ENCODE measurements at places on chromosomes 3 and 15.

- no peak for DNase-seq
These were observed 8.4 kb downstream of the GATA2 start for GRCh38 chr3:128484404-128485281.

- DNase-seq, result no peak
These were observed 152.4 kb downstream of the EBLN2 start for GRCh38 chr3:73213896-73214295.

GRCh38 chr3:22691407-22691806 is 511.7 kb upstream of the UBE2E2 start:
- DNase-seq, result no peak

DNA sequence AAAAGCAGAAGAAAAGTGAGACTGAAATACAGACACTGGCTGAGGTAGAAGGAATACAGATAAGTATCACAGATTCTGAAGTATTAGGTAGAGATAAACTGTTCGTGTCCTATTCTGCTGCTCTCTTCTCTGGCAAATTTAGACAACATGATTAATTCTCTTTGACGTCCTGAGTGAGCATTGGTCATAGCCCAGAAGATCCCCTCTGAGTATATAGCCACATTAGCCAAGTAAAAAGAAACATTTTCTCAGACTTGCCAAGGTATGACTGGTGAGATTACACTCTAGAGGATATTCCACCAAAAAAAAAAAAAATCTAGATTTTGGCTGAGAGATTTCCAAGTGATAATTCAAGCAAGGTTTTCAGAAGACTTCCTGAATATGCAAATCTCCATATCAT is 111.4 kb upstream of the ALCAM start:
- DNase-seq, result no peak

- no peak for DNase-seq
These were observed 36.0 kb downstream of the RAB27A start for GRCh38 chr15:55253580-55253979.

- no peak for DNase-seq
These were observed 15.5 kb downstream of the RABL3 start for GRCh38 chr3:120726791-120727190.

DNA sequence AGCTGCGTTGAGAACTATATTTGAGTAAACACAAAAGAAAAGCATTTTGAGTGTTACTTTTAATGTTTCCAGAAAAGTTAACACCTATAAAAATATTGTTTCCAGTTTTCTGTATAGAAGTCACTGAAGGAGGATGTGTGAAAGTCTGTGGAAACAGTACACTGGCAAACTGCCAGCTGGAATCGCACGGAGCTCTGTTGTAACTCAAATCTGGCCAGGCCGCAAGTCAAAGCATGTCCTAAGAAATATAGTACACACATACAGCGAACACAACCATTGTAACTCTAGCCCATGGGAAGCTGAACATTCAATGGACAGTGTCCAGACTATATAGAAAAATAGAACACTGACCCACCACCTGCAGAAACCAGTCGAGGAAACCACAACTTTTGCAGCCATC is 657.2 kb downstream of the FHIT start:
- DNase-seq, result peak; percentile 57

DNA sequence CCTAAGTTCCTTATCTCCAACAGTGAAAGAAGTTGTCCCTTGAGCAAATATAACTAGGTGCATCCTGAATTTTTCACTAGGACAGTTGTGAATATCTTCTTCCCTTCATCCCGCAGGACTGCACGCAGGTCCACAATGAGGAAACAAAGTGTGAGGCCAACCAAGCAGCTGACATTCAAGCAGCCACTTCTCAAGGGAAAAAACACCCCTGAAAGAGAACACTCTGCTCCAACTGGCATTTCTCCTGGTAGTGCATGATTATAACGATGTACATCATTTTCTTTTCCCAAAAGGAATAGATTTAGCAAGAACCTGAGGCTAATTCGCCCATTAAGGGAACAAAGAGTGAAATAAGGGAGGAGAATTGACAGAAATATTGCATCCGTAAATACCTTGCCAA is 74.5 kb downstream of the ANXA2 start:
- no peak for DNase-seq

DNA sequence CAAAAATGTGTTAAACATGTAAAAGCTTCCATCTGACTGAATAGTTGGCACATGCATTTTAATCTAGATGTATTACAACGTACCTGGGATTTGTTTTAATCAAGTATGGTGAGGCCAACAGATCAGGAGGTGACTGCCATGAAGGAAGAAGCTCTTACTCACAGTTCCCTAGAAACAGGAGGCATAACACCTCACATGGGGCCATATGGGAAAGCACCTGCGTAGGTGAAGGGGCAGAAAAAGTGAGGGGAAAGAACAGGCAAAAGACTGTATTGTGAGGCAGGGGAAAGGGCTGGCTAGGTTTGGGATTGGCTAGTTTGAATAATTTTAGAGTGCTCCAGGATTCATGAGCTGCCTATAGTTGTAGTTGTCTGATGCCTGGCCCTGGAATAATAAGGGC is 9.6 kb downstream of the SQOR start:
- no peak for DNase-seq

GRCh38 chr3:124431331-124431994 is 298.8 kb upstream of the UMPS start:
- DNase-seq, result no peak

DNA sequence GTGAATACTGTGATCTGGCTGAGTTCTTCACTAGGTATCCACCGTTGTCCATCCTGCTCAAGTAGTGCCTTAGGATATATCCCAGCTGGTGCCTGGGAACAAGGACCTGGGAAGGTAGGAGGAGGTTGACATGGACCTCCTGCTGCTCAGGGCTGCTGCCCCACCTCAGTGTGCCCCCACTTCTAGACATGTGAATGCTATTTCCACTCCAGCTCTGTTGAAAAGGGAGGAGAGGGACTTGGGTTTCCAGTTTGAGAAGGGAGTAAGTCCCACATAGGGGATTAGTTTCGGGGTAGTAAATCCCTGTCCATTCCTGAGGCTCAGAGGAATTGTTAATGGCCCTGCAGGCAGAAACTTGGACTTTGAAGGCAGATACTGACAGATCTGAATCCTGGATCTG is 32.9 kb upstream of the ETV5 start:
- no peak for DNase-seq

DNA sequence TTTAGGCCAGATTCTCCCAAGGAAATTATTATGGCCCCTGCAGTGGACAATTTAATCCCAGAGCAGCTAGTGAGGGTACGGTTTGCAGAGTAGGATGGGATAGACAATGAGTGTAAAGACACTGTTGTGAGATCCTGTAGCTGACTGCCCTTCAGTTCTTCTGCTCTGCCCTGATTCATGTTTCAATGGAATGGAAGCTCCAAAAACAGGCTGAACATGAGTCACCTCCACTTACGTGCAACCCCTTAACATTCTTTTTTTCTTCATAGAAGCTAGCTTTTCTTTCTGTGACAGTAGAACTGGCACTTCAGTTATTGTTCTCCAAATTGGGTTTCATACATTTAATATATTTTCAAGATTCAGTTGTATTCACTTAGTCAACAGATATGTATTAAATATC is 32.1 kb downstream of the CLDN18 start:
- no peak for DNase-seq
